NCI-H226 (cell line): ENCODE measurements at places on chromosomes 4 and X.

GRCh38 chr4:111761531-111761930 is 383.7 kb upstream of the FAM241A start:
- no peak for DNase-seq

- no peak for DNase-seq
These were observed 32.4 kb upstream of the TMEM131L start for GRCh38 chr4:153433754-153434105.

DNA sequence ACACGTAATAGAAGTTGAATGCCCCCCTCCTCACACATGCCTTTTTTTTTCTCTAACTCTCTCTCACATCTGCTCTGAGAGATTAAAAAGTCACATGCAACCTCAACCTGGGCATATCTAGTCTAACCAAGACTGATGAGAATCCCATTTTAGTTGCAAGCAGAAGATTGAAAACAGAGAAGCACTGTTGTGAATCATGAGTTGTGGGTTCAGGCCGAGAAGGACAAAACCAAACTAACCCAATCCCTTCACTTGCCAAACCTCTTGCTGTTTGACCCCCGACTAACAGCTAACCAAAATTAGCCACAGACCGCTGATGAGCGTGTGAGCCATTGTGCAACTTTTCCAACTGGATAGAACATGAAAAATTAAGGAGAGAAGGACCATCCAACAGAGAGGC is 31.8 kb downstream of the CXCL1 start:
- no peak for DNase-seq

DNA sequence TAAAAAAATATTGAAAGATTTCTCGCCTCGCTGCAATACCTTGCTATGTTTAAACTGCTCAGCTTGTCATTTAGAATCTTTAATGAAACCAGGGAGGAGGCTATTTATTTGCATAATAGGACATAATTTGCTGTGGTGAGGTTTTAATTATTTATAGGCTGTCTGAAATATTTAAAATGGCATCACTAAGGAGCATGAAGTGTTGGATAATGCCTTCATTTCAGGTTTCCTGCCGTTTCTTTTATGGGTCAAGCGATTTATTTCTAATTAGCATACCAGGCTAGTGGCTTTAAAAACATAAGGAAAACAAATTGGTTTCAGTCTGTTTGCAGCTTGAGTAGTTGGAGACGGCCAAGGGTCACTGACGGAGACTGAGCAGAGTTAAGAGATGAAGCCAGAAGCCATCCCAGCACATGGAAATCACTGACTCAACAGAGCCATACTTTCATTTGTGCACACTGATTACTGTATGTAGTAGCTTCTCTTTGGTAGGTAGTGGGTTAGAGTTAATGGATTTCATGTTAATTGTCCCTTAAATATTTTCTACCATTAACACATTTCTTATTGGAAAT is 1962.4 kb upstream of the TENM3 start:
- no peak for DNase-seq

- DNase-seq: no peak
These were observed 58.5 kb upstream of the ANKRD17 start for GRCh38 chr4:73317092-73317491.

GRCh38 chr4:44978020-44978419 is 251.7 kb upstream of the GNPDA2 start:
- no peak for DNase-seq

- no peak for DNase-seq
These were observed 128.7 kb downstream of the GASK1B start for GRCh38 chr4:158043971-158044618.

DNA sequence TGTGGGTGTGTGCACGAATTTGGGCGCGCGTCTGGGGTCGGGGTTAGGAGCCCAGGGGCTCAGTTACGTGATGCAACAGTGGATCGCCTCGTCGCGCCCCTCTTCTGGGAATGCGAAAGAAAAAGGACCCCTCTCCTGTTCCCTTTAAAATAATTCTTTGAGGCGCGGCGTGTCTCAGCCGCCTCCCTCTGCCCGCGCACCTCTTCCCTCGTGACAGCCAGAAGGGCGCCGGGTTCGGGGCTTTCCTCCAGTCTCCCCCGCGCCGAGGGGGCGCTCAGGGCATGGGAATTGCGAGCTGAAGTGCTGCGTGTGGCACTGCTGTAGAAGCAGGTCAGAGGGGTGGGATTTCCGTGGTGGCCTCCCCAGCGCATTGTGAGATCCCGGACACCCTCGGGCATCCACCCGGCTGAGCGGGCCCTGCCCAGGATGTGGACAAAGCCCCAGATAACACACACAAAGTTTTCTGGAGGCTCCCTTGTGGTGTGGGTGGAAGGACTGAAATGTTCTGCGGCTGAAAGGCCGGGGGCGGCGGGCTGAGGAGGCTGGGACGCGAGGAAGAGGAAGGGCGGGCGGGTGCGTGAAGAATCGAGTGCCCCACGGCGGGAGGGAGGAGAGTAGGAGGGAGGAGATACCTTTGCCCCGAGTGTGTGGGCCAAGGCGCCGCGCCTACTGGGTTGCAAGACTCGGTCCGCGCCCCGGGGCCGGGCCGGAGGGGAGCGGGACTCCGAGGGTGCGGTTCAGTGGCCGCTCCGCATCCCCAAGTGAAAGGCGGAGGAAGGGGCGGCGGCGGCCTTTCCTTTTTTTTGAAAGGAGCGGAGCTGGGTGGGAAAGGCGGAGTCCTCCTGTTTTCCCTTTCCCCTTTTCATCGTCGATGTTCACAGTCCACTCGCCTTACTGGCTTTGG is 752 bp downstream of the SEPTIN11 start:
- DNase-seq: peak; percentile 34

DNA sequence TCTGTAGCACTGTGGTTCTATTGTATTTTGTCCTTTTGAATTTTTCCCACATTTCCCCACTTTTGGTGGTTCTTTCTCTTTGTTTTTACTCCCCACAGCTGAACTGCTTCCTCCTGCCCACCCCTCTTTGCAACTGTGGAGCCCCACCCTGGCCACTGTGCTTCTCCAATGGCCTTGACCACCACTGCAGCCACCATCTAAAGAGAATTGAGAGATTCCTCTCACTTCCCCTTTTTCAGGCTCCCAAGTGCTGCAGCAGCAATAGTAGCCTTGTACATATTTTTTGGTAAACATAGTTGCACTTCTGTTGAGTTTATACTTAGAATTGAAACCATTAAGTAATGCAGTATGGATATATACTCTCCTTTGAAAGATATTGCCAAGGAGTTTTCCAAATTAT is 51.3 kb upstream of the FRMPD3 start:
- no peak for DNase-seq

- DNase-seq: no peak
These were observed 24.7 kb upstream of the FRYL start for GRCh38 chr4:48804584-48805301.

DNA sequence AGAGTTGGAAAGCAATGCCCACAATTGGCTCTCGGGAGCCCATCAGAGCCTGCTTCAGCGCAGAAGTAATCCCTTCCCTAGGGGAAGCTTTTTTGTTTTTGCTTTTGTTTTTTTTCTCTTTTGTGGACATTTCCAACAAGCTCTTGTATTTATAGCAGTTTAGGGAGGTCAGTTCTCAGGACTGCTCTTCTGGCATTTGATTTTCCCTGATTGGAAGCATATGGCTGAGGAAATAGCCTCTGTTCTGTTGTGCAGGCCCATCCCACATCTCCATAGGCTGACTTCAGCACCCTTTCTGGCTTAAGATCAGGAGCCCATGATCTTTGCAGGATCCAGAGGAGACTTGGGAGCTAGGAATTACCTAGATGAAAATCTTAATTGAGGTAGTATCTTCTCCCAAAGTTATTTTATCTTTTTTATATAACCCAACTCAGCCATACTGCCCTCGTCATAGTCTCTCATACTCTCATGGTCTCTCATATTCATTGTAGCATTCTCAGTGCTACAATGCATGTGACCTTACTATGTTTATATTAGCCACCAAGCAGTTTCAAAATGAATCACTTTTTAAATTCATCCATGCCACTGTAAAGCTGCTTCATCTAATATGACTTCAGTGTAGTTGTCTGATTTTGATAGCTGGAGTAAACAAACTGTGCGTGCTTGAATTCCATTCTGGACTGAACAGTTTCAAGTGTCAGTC is 16.7 kb downstream of the PAGE4 start:
- DNase-seq: no peak

DNA sequence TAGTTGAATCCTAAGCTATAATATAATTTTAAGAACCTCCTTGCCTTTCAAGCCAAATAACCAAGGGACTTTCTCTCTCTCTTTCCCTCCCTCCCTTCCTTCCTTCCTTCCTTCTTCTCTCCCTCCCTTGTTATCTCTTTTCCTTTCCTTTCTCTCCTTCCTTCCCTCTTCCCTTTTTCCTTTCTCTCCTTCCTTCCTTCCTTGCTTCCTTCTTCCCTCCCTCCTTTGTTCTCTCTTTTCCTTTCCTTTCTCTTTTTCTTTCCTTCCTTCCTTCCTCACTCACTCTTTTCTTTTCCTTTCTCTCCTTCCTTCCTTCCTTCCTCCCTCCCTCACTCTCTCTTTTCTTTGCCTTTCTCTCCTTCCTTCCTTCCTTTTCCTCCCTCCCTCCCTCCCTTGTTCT is 42.4 kb downstream of the PDGFRA start:
- no peak for DNase-seq

GRCh38 chr4:54842656-54843055 is 184.9 kb downstream of the KIT start:
- DNase-seq: no peak

- no peak for DNase-seq
These were observed 24.3 kb downstream of the HMX1 start for GRCh38 chr4:8847331-8847730.

DNA sequence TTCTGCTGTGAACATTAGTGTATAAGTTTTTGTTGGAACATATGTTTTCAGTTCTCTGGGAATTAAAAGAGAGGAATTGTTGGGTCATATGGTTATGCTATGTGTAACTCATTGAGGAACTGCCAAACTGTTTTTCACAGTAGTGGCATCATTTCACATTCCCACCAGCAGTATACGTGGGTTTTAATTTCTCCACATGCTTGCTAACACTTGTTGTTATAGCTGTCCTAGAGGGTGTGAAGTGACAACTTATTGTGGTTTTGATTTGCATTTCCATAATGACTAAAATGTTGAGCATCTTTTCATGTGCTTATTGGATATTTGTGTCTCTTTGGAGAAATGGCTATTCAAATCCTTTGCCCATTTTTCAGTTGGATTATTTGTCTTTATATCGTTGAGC is 13.7 kb downstream of the APELA start:
- no peak for DNase-seq

DNA sequence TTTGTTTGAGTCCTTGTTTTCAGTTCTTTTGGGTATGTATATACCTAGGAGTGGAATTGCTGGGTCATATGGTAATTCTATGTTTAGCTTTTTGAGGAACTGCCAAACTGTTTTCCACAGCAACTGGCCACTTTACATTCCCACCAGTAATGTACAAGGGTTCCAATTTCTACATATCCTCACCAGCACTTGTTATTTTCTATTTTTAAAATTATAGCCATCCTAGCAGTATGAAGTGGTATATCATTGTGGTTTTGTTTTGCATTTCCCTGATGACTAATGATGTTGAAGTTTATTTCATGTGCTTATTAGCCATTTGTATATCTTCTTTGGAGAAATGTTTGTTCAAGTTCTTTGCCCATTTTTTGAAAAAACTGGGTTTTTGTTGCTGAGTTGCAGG is 39.6 kb downstream of the TMEM164 start:
- no peak for DNase-seq

DNA sequence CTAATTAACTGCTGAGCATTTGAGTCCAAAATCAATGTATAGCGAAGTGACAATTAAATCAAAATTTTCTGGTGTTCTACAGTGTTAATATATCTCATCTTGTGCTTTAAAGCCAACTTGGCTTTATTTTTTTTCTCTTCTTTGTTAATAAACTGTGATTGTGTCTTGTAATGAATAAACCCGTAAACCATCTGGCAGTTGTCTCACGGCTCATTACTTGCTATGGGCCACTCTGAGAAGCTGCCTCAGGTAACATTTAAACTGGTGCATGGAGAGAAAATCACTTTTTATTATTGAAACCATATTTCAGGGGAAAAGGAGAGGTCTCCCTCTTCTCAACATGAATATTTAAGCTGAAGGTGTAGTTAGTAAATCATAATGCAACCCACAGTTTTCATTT is 694.0 kb downstream of the KCTD8 start:
- DNase-seq: no peak

- DNase-seq: no peak
These were observed 89.2 kb downstream of the AFAP1 start for GRCh38 chr4:7850489-7850888.

DNA sequence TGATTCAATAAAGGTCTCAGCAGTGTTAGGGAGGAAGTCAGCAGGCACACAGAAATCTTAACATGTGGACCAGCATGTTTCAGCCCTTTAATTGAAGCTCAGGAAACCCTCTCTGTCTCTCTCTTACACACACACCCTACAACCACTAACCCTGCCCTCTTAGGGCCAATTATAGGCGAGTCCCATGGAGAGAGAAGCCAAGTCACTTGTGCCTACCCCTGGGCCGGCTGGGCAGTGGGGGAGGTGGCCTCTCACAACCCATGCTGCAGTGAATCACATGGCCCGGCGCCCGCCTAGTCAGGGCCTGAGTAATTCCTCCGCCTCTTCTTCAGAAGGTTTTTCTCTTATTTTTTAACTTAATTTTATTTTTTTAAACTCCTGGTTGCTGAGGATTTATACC is 3.7 kb downstream of the FGD1 start:
- no peak for DNase-seq

DNA sequence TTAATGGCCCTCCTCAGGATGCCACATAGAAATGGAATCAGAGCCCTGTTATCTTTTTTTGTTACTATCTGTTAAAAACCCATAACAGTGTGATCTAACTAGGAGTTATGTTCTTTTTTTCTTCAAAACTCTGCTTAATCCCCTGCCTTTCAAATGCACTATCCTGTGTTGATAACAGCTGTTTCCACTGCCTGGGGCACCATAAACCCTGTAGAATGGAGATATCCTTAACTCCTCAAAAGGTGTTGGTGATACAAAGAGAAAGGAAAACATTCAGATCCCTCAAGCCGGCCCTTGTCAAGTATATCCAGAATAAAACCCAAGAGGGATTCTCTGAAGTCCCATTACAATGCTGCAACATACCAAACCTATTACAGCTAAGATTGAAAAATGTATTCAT is 108.6 kb downstream of the ACTRT1 start:
- no peak for DNase-seq
